ENCODE measurements at places on chromosomes 1 and 21.

DNA sequence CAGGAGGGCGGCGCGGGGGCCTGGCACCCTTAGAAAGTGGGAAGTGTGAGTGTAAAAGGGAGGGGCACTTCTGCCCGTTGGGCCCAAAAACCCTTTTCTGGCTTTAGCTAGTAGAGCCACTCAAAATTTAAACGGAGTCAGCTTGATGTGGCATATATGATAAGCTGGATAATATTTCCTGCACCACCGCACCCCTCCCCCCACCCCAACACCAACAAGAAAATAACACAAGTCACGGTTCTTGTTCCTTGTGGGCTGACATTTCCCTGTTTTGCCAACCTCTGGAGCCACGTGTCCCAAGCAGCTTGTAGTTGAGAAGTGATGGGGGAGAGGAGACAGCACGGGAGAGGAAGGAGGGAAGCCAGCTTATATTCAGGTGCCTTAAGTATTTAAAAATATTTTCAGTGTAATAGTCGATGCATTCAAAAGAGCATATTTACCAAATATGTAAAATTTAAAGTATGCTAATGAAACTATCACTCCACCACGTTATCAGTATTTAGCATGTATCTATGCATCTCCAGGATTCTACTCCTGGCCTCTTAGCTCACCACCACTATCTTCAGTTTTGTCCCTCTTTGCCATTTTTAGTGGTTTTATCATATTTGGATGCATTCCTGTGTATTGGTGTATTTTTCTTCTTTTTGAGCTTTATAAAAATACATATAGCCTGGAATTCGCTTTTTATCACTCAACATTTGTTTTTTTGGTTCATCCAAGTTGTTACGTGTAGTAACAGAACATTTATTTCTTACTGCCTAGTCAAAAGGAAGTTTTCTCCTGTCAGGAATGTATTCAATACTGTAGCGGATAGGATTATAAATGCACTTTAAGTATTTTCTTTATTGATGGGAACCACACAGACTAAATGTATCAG, 773 bp upstream of the DDX59 start:
- DNase-seq, result peak; percentile 63

- peak; percentile 86 for DNase-seq
Observed at GRCh38 chr21:41777951-41778815, 11.3 kb upstream of the RIPK4 start.

DNA sequence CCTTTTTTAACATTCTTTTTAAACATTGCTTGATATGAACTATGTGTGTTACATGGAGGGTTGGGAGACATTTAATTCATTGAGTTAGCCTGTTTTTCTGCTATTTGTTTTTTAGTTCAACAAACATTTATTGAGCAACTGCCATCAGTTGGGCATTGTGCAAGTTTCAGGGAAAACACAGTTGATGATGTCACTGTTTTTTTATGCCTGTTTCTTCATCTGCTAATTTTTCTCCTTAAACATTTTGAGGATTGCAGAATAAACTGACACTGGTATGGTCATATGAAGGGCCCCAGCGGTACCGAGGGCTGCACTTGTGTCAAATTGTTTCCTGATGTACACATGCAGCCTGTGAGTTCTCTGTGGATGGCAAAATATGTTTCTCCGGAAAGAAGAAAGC, 253.0 kb downstream of the FGGY start:
- no peak for DNase-seq

GRCh38 chr1:172144445-172145061, 275.9 kb upstream of the C1orf105 start:
- no peak for DNase-seq

DNA sequence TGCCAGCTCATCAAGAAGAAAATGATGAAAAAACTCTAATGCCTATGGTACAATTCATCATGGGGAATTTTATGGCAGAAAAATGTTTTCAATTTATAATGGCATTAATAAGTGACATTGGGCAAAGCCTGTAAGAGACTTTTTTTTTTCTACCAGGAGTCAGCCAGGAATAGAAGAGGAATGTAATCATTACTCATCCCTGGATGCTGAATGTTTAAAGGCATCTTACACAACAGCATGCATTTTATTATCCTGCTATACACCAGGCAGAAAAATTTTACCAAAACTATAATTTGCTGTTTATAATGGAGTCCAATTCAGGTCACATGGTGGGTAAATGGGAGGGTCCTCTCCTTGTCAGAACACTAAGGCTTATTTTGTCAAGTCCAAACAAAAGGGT, 189.9 kb upstream of the BEND5 start:
- no peak for DNase-seq

DNA sequence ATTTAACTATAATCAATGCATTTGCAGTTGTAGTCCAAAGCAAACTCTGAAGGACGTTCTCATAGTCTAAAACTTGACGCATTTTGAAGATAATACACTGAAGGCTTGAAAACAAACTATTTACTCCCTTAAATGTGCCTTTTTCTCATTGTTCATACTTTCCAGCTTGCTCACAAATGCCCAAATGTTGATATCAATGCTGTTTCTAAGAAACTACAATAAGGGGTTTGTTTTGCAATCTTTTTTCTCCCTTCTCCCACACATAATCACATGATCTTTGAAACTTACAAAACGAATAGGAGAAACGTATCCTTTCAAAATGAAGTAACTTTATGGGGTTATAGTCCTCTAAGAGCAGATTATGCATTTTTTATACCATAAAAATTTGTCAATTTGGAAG, 508.7 kb downstream of the DPYD start:
- no peak for DNase-seq

GRCh38 chr1:204294357-204294756, 65.4 kb downstream of the PLEKHA6 start:
- no peak for DNase-seq

GRCh38 chr1:240666568-240667198, 54.7 kb upstream of the GREM2 start:
- no peak for DNase-seq

- DNase-seq, result no peak
Observed at GRCh38 chr21:40668555-40669275, 178.2 kb downstream of the DSCAM start.

- DNase-seq, result peak; percentile 74
Observed at GRCh38 chr1:21594935-21595897, 73.9 kb downstream of the RAP1GAP start.

DNA sequence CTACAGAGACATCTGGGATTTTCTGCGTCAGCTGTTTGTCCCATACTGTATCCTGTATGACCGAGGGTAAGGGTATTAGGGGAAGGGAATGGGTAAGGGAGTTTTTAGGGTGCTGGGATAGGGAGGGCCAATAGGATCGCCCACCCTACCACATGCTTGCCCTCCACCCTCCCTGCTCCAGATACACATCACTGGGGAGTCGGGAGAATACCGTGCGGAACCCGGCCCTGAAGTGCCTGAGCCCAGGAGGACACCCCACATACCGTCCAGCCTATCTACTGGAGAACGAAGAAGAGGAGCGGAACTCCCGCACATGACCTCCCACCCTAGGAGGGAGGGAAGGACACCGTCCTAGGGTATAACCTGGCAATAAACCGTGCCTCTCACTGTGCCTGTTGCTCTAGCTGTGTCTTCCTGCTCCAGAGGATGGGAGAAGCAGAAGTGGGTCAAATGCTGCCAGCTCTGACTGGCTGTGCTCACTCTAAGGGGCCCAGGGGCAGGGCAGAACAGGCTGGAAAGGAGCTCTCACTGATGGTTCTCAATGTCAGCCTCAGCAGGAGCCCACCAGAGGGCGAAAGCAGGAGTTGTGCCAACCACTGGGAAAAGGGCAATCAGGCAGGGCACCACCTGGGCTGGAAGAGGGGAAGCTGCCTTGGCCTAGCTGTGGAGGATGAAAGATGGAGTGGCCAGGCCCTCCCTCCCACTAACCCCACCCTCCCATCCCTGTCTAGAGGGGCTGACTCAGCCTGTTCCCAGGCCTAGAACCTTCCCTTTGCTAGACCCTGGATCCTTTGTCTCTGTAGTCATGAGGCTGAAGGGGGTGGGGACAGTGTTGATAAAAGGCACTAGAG, 440 bp upstream of the LENEP start:
- peak; percentile 67 for DNase-seq

DNA sequence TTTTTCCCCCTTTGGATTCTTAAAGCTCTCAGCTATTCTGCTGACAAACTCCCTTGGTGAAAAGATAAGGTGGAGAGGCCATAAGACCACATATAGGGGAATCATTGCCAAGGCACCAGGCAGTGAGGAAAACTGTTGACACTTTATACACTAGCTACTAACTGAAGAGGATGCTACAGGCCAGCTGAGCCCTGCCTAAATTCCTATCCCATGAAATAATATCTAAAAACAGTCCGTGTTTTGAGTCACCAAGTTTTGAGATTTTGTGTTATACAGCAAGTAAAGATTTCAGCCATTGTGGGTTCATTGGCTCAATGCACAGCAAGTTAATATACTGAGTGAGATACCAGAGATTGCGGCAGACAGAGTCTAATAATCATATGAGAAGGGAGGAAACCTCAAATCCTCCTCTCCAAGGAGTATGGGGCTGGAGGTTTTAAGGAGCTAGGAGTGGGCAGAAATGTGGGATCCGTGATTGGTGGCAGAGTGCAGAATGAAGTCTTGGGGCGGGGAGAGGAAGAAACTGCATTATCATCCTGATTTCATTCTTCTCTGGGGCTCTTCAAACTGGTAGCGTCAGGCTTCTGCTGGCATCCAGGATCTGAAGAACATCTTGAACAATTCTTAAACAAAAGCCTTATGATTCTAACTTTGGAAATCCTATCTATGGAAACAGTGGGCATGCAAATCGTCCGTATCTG, 9.2 kb downstream of the CLDN8 start:
- DNase-seq, result no peak

- DNase-seq, result no peak
Observed at GRCh38 chr1:180698580-180698979, 66.8 kb downstream of the XPR1 start.

- DNase-seq, result no peak
Observed at GRCh38 chr1:158942490-158942889, 11.1 kb downstream of the PYHIN1 start.

DNA sequence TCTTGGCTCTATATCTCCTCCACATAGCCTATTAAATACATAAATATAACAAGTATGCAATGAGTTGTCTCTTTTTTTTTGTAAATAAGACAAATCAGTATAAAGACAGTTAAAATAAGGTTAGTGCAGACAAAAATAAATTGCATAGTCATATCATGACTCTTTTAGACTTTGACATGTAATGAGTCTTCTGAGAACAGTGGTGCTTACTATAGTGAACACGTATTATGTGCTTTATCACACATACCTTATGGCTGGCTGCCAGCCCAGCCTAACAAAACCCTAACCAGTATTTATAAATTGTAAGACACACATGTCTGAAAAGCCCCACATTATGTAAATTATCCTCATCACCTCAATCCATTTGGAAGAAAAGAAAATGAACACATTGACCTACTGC, 29.1 kb upstream of the F13B start:
- no peak for DNase-seq

GRCh38 chr1:246271516-246271915, 235.6 kb downstream of the SMYD3 start:
- DNase-seq, result no peak

DNA sequence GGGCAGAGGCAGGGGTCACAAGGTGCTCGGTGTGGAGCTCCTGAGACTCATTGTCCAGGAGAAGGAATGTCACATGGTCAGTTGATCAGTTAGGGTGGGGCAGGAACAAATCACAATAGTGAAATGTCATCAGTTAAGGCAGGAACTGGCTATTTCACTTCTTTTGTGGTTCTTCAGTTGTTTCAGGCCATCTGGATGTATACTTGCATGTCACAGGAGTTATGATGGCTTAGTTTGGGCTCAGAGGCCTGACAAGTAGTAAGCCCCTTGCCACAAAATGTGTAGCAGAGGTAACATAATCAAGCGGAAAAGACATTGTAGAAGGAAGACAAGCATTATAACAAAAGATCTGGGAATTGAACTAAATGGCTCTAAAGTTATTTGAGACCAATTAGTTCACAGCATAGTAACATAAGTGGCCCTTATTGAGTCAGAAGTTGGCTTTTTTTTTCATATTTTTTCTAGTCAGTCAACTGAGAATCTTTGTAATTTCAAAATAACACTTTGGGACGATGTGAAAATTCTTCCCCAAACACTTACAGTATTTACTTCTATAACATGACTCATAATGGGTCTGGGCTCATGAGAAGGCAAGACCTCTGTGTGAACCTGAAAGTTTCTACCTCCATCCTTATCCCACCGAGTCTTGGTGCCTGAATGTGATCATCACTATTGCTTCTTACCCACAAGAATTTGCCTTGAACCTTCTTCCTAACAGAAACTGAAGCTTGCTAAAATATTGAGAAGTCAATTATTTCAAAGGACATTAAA, 137.0 kb upstream of the DPT start:
- no peak for DNase-seq

GRCh38 chr1:8329439-8329838, 11.5 kb downstream of the SLC45A1 start:
- no peak for DNase-seq

DNA sequence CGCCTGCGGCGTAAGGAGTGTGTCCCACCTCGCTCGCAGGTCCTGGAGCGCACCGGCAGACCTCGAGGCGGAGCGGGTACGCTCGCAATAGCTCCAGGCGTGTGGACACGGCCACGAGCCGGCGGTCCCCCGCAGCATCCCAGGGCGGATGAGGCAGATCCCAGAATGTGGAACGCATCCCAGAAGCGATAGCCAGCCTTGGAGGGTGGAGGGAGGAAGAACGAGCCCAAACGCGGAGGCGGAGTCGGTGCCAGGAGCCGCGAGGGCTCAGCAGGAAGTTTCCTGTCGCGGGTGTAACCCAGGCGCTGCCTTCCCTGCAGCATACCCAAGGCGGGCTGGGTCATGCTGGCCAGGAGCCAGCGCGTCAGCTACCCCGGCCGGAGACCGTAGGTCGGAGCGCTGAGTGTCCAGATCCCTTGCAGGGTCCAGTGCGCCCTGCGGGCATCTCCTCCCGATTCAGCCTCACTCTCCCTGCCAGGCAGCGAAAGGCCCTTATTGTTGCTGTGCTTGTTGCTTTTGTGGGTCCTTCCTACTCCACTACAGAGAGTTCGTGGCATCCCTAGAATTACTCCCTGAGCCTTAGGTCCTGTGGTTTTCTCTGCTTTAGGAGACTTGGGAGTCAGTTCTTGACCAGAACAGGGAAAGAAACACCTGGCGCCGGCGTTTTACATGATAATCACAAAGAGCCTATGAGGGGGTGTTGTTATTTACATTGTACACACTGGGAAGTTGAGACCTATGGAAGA, 27.7 kb downstream of the STYXL2 start:
- no peak for DNase-seq

GRCh38 chr1:151945725-151946722, 36.7 kb upstream of the THEM4 start:
- no peak for DNase-seq

DNA sequence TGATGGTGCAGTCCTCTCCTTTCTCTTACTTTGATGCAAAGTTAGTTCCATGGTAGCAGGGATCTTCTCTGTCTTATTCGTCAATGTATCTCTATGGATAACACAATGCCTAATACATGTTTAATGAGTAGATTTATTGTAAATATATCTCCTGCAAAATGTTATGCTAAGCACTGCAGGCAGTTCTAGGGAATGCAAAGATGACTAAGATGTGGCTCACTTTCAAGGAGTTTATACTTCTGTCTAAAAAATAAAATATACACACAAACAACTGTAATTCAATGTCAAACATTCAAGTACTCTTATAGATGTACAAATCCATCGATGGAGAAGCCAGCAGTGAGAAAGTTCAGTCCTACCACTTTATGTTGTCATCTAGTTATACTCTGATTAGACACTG, 194.3 kb downstream of the KCTD3 start:
- no peak for DNase-seq

Data from D341Med (cell line).